ENCODE measurements at places on chromosomes 1 and 21. TPM values are rescaled to one million over a fixed set of nuclear protein-coding genes. Genes with fewer than 3 reads are reported as not detected.

DNA sequence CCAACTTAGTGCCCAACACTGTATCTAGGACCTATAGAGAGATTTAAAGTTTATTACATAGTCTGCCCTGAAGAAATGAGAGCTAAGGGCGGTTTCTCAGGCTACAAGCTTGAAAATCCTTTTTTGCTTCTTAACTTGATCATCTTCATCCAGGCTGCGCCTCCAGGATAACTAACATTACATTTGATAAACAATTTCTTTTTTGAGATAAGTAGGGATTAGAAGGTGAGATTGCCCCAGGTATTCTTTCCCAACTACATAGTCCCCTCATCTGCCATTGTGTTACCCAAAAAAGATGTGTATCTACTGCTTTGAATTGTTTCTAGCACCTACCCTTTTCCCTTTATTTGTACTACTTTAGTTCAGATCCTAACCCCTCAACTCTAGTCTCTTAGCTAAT is 25.4 kb downstream of the NUF2 start:
- DNase-seq = no peak

DNA sequence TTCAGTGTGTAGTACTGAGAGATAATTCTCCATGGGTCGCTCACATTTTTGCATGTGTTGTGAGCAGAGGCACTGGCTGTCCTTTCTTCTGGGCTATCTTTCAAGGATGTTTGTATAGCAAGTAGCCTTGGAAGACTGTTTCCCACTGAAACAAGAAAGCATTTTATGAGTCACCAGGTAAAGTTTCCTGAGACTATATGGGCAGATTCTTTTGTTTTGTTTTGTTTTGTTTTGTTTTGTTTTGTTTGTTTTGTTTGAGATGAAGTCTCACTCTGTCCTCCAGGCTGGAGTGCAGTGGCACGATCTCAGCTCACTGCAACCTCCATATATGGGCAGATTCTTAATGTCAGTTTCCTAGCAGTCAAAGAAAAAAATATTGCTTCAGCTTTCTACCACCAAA is 912.6 kb downstream of the TTLL7 start:
- no peak for DNase-seq

GRCh38 chr1:101613546-101613945 is 376.7 kb downstream of the S1PR1 start:
- DNase-seq = no peak

DNA sequence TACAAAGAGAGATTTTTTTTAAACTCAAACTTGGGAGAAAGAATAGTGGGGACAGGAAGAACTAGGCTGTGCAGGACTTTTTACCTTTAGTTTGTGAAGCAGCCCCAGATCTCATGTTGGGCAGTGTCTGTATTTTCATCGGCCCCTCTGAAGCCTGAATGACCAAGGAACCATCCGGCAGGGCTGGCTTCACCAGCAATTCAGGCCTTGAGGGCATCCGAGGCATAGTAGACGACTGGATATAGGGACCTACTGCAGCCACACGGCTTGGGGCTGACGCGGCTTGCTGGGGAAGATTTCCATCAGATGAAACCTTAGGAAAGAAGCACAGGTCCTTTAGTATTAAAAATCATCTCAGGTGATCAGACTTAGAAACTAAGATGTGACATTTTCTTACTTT is 43.7 kb downstream of the TP53BP2 start:
- no peak for DNase-seq

The LAX1 gene
- total RNA-seq = not detected

DNA sequence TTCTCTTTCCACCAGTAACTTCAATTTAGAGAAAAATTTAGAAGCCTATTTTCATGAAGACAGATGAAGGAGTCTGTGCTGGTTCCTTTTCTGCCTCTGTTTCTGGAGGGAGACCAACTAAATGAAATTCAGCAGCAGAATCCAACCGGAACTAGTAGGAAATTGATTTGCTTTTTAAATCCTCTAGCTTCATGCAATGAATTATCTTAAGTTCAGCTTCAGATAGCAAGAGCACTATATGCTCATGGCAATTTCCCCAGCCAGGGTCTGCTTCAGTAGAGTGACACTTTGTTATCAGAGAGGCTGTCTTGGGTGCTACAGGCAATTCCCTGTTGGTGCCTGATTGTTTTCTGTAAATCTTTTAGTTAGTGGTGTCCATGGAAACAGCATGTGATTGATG is 189.7 kb downstream of the SLC35F3 start:
- peak; percentile 79 for DNase-seq

The PTPRU gene
- 42.5 TPM for total RNA-seq

DNA sequence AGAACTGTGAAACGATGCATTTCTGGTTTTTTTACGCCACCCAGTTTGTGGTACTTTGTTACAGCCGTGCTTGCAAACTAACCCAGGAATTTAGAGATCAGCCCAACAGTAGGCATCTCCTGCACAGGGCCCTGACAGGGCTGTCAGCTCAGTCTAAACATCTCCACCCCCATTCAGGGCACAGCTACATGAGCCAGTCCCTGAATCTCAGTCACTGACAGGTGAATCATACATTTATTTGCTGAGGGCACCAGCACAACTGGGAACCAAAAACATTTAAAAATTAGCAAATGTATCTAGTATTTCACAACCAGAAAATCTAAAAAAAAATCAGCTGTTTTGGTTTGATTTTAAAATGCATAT is 30.7 kb downstream of the PRDX6 start:
- no peak for DNase-seq

DNA sequence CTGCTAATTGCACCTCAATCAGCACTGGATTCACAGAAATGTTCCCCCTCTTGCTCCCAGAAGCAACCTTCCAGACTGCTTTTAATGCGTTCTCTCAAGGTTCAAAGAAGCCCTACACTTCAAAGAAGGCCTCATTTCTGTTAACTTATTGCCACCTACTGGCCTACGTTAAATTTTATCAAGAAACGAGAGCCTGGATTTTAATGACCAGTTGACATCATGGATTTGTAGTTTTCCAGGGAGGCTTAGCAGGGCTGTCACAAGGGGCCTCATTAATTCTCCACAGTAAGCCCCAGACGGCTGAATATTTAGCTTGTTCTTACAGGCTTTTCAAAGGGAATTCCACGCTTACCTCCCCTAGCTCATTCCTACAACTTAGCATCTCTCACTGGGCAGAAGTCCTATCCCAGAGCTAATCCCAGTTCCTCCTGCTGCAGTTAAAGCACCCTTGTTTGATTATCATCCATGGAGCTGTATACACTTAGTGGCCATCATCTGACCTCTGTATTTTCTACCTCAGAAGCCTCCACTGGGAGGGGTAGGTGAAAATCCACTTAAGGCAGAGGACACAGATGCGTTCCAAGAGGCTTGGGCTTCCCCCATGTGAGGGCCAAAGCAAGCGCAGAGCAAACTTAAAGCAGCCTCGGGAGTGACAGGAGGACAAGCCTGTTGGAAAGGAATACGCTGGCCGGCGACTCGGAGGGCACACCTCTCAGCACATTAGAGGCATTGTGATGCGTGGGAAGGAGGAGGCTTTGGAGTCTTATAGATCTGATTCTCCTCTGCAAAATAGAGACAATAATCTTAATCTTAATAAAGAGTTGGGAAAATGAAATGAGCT is 32.2 kb upstream of the CYP4X1 start:
- DNase-seq = peak; percentile 5

DNA sequence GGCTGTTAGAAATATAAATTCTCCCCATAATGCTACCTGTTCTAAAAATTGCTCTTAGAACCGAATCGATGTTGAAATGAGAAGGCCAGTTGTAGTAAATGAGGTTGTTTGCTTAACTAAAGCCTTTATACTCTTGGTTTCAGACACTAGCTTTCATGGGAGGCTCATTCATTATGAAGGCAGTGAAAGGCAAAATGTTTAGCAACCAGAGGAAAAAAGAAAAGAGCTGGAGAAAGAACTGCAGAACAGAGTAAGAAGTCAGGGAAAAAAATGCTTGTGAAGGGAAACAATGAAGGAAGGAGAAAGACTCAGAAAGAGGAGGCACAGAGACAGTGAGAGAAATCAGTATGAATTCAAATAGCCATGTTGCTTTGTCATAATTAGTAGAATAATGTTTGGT is 128.2 kb downstream of the ATP5PO start:
- DNase-seq = no peak

GRCh38 chr1:223234534-223234933 is 91.5 kb upstream of the TLR5 start:
- DNase-seq = no peak

The PADI4 gene
- 1.8 TPM for total RNA-seq

The SELENBP1 gene
- 40.3 TPM for total RNA-seq

- DNase-seq = peak; percentile 71
Observed at GRCh38 chr1:59682396-59683080, 132.2 kb upstream of the HOOK1 start.

- peak; percentile 37 for DNase-seq
Observed at GRCh38 chr1:163561580-163562295, 240.0 kb downstream of the NUF2 start.

DNA sequence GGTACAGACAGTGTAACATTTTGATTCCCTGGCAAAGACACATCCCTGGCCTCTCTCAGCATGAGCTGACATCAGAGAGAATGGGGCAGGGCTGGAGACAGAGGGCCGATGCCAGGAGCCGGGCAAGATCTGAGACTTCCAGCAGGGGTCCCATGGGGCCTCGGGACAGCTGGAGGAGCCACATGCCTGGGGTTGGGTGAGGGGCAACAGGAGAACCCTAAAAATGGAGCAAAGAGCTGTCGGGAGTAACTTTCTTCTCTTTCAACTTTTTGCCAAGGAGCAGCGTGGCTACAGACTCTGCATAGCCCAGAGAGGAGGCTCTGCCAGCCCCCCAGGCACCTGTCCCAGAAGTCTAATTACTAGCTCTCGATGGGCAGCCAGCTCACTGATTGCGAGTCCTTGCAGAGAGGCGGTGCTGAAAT is 130.8 kb downstream of the LACTBL1 start:
- peak; percentile 74 for DNase-seq

DNA sequence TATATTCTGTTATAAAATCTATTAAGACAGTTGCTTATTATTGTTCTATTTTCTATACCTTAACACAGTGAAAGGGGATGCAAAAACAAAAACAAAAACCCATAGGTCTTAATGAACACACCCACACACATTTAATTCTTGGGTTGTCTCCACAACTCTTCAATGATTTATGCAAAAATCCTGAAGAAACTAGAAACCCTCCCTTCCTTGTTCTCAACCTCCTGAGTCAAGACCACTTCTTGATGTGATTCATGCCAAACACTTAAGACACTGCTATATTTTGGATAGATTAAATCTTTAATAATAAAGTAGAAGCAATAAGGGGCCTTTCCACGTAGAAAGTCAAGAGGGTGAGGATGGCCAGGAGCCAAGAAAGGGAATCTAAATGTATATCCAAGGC is 23.4 kb downstream of the SCAF4 start:
- DNase-seq = no peak

GRCh38 chr1:221089273-221089672 is 210.0 kb downstream of the HLX start:
- DNase-seq = no peak

DNA sequence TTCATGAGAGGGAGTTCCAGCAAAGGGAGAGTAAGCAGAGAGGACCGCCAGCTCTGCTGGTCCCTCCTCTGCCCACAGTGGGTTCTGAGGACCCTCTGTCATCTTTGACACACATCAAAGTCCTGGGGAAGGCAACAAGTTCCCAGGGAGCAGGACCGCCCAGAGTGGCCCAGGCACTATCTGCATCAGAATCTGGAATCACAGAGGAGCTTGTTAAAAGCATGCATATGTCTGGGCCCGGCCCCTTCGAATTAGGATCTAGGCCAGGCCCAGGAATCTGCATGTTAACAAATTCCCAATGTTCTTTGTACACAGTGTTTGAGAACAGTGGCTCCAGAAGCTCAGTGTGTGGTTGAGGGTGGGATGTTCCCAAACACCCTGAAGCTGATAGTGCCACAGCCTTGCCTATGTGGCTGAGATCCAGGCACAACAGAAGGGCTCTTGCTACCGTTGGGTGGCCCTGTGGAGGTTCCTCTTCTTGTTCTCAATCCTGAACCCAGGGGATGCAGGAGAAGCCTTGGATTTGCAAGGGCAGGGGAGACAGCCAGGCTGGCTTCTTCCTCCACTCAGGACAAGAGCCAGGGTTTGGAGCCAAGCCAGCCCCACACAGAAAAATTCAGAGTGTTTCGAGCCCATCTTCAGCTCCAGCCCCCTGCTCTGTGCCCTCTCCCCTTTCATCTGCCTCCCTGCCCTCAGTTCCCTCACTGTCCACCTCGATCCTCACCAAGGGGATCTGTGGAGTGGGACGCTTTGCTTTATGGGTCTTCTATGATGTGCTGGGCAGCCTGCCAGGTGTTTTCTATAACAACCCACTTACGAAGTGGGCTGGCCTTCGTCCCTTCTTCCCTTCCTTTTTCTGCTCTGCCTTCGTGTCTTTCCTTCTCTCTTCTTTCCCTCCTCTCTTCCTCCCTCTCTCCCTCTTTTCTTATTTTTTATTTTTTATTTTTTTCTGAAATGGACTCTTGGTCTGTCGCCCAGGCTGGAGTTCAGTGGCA is 129.0 kb upstream of the TMPRSS2 start:
- no peak for DNase-seq

The CITED4 gene
- total RNA-seq = 7.9 TPM

GRCh38 chr21:43866659-43867331 is 1.8 kb downstream of the AGPAT3 start:
- no peak for DNase-seq

GRCh38 chr1:200319148-200319547 is 90.7 kb downstream of the ZNF281 start:
- DNase-seq = no peak

DNA sequence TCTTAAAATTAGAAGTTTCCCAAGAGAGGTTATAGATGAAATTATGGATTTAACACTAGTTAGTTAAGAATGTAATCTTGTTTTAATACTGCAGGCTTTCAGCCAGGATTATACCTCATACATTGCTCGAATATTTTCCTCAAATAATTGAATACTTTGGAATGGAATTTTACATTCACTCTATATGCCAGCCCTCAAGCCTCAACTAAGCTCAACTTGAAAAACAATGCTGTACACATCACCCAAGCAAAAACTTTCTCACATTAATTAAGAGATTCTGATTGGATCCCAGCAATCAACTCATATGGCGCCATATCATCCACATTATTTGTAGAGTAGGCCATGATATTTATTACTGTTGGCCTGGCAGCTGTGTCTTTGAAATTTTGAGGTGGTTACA is 710.7 kb upstream of the ADAMTS5 start:
- no peak for DNase-seq

DNA sequence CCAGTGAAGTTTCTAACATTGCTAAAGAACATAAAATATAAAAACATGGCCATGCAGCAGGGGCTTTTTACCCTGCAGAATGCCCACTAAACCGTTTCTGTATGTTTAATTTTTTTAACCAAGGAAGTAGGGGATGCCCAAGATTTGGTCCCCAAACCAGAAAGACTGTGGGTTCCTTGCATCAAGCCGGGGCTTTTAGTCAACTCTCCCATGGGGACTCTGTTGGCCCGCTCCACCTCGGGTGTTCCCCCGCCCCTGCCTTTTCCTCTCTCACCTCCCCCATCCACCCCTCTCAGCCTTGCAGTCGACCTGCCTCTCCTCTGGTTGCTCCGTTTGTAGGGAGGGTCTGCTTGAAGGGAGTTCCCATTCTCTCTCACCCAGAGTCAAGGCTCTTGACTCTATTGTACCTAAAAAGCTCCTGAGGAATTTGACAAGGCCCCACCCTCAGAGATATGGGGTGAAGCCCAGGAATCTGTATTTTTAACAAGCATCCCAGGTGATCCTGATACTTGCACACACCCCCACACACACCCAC is 117.5 kb downstream of the TOMM20 start:
- no peak for DNase-seq

- no peak for DNase-seq
Observed at GRCh38 chr1:73181190-73181540, 898.8 kb upstream of the NEGR1 start.

Data from tongue (tissue), 3 donors.